ENCODE measurements at places on chromosomes 7 and 10.

GRCh38 chr10:132869621-132870020 is 72.7 kb downstream of the CFAP46 start:
- no peak for DNase-seq

GRCh38 chr7:121330053-121330833 is 1.4 kb downstream of the WNT16 start:
- DNase-seq: no peak

GRCh38 chr7:127838816-127839415 is 186.9 kb downstream of the SND1 start:
- DNase-seq: no peak

- peak; percentile 100 for DNase-seq
These were observed 114.2 kb downstream of the EGFR start for GRCh38 chr7:55132890-55133551.

- no peak for DNase-seq
These were observed 52.6 kb downstream of the SRI start for GRCh38 chr7:88167223-88167622.

GRCh38 chr7:28032738-28033380 is 147.7 kb downstream of the JAZF1 start:
- no peak for DNase-seq

DNA sequence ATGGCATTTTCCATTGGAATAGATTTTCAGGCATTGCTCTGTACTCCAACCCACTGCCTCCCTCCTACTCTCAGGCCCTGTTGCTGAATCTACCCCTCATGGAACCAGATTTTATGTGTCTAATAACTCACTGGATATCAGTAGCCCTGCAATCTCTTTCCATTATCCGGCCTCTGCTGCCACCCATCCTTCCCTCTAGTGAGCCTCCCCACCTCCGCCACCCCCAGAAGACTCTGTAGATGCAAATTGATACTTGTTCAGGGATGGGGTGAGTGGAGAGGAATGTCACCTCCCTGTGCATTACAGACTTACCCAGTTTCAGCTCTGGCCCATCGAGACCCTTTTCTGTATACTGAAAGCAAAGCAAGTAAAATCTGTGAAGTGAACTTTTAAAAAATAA is 52.3 kb upstream of the PHYHIPL start:
- no peak for DNase-seq

- no peak for DNase-seq
These were observed 40.6 kb upstream of the SRGN start for GRCh38 chr10:69047111-69047832.

DNA sequence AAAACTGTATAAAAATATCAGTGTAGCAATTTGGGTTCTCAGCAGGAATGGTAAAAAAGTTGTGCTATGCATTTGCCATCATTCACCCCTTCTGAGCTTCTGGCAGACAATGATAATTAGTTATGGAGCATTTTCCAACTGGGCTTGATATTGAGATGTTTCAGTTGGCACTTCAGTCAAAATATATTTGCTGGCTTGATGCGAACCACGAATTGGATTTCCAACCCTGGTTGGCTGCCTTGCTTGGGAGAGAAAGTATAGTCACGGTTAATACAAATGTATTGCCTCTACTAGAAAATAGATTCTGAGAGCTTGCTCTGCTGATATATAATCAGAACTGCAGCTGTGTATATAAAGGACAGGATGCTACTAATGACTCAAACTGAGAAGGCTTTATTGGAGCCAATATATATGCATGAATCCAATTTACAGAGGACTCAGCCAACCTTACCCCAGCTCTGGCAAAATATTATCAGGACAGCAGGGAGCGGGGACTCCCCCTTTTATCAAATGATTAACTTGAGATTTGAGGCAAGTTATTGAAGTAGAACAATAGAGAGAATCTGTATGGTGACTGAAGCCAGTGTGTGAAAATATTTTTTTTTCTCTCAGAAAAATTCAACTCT is 219.8 kb upstream of the SMIM30 start:
- DNase-seq: no peak

- DNase-seq: peak; percentile 84
These were observed 560.5 kb upstream of the GALNT17 start for GRCh38 chr7:70571403-70571934.

- peak; percentile 17 for DNase-seq
These were observed 47.0 kb upstream of the BICC1 start for GRCh38 chr10:58465629-58466028.

DNA sequence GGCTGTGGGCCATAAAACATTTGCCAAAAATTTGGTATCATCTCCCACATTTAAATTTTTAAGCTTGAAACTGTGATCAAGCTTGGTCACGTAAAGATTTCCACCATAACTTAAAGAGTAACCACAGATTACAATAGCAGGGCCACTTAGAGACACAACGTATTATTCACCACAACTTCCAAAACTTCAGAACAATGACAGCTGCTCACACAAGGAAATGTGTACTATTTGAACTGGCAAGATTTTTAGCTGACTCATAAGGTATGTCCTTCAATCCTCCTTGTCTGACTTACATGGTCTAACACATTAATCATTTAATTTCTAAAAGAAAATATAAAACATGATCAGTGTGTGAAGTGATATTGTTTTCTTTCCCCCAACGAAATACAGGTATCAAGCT is 234.5 kb downstream of the PARD3 start:
- DNase-seq: peak; percentile 89

GRCh38 chr7:156578978-156579430 is 61.6 kb upstream of the RNF32 start:
- DNase-seq: no peak

DNA sequence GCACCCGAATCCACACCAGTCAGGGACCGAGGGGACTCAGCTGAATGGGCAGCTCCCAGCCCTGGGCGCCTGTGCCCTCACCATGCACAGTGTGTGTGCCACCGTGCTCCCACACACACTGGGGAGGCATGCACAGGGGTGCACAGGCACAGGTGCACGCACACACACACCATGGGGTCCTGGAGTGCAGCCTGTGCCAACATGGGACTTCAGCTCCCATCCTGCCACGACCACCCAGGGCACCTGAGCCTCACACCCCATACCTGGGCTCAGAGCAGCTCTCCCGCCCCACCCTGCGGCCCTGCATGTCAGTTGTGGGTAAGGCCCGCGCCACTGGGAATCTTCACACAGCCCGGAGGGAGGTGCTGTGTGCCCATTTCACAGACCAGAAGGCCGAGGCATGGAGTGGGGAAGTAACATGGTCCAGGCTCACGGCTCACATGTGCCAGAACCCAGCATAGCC is 8.0 kb downstream of the ELFN1 start:
- DNase-seq: no peak

GRCh38 chr10:132697578-132698200 is 88.3 kb downstream of the NKX6-2 start:
- DNase-seq: no peak

GRCh38 chr10:7085913-7086589 is 324.8 kb downstream of the SFMBT2 start:
- no peak for DNase-seq

DNA sequence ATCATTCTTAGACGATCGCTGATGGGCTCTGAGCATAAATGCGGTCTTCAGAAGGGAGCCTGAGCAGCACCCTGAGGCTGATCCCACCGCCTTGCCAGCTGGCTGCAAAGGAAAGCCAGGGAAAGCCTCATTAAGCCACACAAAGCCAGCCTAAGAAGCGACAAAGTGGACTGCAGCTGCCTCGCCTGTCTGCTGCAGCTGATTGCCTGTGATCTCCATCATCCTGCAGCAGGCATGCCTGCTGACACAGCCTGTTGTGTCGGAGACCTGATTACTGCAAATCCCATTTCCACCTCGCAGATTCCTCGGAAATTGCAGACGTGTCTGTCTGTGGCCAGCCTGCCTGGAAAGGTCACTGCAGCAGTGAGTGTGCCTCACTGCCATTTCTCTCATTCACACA is 1087.0 kb upstream of the AUTS2 start:
- DNase-seq: no peak

- DNase-seq: peak; percentile 27
These were observed 4.4 kb upstream of the ABHD11 start for GRCh38 chr7:73742753-73743641.

GRCh38 chr10:43076311-43076875 is 476 bp upstream of the RET start:
- no peak for DNase-seq

GRCh38 chr10:80894797-80895467 is 357.2 kb downstream of the SH2D4B start:
- no peak for DNase-seq

Data from bronchial epithelial cell (primary cell).